ENCODE measurements at places on chromosomes 1 and 21.
A peak's percentile ranks its signal among the peaks of the same experiment; 100 is the strongest.

- DNase-seq = no peak
Observed at GRCh38 chr1:147171399-147172167, 687 bp downstream of the PRKAB2 start.

- DNase-seq = no peak
Observed at GRCh38 chr1:160260406-160261382, 1.7 kb downstream of the DCAF8 start.

- no peak for DNase-seq
Observed at GRCh38 chr1:9653210-9653490, 1.6 kb downstream of the PIK3CD start.

GRCh38 chr1:9643351-9644256 lies 7.9 kb upstream of the PIK3CD start:
- no peak for DNase-seq

GRCh38 chr1:110151175-110151669 lies 928 bp downstream of the SLC6A17 start:
- no peak for DNase-seq

- DNase-seq = no peak
Observed at GRCh38 chr1:98232678-98233077, 311.8 kb upstream of the DPYD start.

- no peak for DNase-seq
Observed at GRCh38 chr1:18922848-18923755, 20.7 kb upstream of the ALDH4A1 start.

DNA sequence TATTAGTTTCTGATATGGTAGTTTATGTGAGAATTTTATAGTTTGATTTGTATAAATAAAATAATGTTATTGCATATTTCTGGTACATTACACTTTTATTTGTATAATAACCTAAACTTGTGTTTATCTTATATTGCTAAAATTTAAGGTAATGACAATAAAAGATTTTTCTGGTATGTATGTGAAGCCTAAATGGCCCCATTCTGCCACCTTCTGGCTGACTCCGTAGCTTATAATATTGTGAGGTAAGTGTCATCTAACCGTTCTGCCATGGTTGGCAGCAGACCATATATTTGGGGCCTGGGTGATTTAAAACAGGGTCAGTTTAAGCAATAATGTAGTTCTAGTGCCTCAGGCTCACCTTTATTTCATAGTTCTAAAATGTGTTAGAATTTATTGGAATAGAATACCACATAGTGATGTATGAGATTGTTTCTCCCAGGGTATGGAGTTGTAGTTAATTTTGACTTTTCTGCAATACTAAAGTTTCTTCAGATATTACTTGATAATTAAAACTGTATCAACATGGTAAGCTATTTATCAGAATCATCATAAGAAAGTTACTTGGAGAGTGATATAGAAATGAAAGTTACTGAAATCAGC lies 21.2 kb upstream of the PRKACB start:
- no peak for DNase-seq

DNA sequence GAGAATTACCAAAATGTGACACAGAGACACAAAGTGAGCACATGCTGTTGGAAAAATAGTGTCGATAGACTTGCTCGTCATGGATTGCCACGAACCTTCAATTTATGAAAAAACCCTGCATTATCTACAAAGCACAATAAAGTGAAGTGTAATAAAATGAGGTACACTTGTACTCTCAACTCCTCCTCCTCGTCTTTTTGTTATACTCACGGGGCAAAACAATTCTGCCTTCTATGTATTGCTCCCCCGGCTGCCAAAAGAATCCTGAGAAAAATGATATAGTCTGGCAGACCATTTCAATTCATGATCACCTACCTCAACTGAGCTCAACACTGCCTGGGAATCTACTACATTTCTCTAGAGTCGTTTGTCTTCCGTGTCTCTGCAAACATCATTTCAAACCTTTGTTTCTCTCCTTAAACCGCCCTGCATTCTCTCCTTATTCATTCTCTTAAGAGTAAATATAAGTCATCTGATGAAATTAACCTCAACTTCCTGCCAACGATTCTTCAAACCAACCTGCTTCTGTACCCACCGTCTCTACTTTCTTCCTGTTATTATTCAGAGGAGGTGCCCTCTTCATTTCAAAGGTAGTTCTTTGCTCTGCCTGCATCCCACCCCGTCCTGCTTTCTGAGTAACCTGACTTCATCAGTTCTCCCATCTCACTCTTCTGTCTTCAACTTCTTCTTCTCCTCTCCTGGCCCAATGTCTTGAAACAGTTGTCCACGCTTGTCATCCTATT lies 12.9 kb upstream of the IL19 start:
- DNase-seq = no peak

DNA sequence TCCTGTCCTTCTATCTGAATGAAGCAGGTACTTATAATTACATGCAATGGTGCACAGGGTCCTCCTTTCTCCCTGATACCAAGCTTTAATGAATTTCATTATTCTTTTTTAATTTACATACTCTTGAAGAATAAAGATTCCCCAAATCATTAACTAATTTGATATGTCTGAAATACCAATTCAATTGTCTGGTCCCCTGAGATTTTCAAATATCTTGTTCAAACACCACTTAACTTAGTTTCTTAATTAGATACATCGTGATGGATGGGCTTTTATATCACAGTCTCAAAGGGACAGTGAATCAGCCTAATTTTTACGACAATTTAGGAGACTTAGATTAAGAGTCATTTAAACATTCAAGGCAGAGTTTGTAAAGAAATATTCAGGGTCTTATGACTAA lies 1054.6 kb downstream of the PLA2G4A start:
- no peak for DNase-seq

GRCh38 chr1:152954436-152954835 lies 7.4 kb downstream of the SPRR5 start:
- no peak for DNase-seq

GRCh38 chr1:9960706-9961562 lies 17.7 kb downstream of the NMNAT1 start:
- no peak for DNase-seq

DNA sequence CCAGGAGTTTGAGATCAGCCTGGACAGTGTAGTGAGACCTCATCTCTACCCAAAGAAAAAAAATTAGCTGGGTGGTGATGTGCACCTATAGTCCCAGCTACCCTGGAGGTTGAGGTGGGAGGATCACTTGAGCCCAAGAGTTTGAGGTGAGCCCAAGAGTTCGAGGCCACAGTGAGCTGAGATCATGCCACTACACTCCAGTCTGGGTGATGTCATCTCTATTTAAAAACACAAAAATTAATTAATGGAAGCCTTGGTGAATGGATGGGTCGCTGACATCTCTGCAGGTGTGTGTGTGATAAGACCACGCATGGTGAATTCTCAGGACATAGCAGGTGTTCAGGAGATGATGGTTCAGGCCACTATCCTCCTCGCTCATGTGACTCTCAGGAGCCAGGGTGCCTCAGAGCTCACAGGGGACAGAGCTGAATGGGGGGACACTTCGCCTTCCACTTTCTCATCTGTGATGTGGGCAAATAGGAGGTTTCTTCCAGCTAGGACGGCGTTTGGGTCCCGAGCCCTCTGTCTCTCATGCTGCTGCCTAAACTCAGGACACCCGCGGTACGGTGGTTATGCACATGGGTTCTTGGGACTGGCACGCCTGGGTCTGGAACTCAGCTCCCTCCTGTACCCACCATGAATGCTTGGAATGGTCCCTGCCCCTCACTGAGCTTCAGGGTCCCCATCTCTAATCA lies 113.4 kb upstream of the ZBTB40 start:
- DNase-seq = no peak

DNA sequence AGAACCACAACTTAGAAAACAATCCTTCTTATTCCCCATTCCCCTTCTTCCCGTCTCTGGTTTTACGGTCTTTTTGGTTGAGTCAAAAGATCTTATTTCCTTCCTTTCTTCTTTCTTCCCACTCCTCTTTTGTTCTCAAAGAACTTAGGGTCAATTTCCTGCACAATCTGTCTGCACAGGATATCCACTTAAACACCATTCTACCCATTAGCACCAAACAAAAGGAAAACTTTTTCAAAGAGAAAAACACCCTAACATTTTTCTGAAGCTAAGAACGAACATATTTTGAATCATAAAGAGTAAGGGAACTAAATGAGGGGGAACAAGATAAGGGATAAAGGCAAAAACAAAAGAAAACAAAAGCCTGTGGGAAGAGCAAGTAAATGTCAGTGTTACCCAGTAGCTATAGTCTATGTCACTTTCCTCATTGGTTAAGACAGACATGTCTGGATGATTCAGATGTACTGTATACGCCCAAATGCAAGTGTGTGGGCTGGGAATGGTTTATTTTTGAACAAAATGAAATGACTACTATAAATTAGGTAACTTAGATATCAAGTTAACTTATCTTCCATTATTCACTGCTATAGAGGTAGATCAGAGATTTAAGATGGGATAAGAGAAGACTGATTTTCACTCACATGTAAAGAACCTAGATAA lies 59.9 kb downstream of the TOR3A start:
- no peak for DNase-seq

DNA sequence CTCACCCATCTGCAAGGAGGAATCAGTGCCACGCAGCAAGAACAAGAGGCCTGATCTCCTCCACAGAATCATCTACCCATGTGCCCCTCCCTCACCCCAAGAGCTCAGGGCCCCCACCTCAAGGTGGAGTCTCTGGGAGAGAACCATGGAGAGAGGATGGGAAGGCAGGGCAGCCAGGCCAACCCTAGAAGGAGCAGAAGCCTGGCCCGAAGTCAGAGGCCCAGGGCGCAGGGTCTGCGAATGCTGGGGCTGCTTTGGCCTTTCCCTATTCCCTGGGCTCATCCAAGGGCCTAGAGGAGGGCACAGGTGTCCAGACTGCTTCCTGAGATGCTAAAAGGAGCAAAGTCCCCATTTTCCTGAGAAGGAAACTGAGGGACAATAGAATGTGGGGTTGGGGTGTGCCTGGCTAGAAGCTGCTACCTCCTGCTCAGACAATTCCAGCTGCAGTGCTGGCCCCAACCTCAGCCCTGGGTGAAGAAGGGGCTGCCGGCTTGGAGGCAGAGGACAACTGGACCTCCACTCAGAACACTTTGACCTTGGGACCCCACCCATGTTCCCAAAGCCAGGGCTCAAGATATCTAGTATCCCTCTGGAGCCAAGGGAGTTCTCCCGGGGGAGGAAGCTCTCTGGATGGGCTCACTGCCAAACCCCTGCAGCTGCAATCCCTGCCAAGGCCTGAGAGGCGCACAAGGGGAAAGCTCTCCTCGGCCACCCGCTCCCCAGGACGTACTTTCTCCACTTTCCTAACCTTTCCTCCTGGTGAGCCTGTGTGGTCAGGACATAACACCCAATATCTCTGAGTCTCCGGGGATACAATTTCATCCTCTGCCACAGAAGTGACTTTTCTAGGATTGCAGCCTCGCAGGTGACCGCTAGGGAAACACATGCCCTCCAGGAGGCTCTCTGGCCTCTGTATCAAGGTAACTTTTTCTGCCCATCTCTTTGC lies 16.6 kb upstream of the LEMD1 start:
- DNase-seq = peak; percentile 45

GRCh38 chr1:14486401-14487201 lies 111.9 kb upstream of the KAZN start:
- no peak for DNase-seq

- DNase-seq = no peak
Observed at GRCh38 chr1:211783897-211784296, 46.7 kb downstream of the LPGAT1 start.

- no peak for DNase-seq
Observed at GRCh38 chr1:55827350-55827749, 612.2 kb upstream of the USP24 start.

GRCh38 chr21:36337099-36337509 lies 17.1 kb downstream of the MORC3 start:
- DNase-seq = no peak

DNA sequence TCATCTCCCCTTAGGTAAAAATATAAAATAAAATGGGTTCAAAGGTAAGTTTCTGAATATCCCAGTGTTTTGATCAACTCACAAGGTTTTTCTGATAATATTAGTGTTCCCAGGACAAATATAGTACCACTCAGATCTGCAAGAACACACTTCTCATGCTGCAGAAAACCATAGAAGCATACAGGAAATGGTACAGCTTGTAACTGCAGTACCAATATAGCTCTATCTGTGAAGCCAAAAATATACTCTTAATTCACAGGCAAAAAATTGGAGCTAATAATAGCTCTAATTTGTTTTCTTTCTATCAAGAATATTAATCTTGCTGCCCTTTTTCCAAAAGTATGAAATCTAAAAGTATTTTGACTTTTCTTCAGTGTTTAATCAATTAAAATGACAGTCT lies 13.2 kb downstream of the VPS45 start:
- DNase-seq = no peak

DNA sequence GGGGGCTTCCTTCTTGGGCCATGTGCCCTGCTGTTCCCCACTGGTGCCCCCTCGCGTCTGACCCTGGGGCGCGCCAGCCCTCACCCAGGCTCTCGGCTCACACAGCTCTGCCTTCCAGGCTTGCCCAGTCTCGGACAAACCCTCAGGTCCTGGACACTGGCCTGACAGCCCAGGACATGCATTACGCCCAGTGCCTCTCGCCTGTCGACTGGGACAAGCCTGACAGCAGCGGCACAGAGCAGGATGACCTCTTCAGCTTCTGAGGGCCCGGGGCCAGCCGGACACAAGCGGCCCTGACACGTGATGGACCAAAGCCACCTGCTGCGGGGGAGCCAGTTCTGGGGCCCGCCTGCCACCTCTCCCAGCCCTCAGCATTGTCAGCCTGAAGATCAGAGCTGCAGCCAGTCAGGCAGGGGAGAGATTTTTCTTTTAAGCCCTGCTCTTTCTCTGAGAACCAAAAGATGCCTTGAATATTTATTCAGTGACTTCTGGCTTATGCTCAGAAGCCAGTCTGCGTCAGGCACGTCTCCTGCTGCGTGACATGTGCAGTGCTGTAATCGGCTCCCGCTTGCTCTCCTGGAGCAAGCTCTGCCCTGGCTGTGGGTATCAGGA lies 23.4 kb downstream of the LDLRAP1 start:
- no peak for DNase-seq

- no peak for DNase-seq
Observed at GRCh38 chr21:29601047-29601446, 302.3 kb downstream of the BACH1 start.

DNA sequence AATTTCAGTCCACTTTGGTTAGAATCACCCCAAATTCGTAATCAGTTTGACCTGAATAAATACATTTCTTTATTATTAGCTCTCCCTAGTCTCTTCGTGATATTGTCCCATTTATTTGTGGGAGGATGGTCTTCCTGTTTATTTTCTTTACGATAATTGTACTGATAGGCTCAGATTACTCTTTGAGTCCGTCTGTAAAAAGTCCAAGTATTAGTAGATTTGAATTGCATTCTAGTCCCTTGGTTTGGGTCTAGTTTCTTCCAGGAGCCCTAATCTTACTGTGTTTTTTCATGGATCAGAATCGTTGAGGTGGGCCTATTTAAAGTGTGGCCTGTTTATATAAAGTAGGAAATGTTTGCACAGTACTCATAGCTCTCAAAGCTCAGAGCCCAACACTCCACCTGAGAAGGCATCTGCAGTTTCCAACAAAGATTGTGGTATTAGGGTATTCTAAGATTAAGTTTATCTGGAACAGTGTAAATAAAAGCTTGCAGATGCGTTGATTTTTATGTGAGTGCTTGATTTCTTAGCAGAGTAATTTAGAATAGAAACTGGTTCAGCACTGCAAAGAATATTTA lies 33.1 kb downstream of the MAP3K21 start:
- DNase-seq = no peak

GRCh38 chr1:155184835-155185782 lies 11.5 kb downstream of the TRIM46 start:
- no peak for DNase-seq

GRCh38 chr1:155064111-155064831 lies 731 bp downstream of the EFNA4 start:
- DNase-seq = no peak

Measured in HCT116 (cell line).